CD4-positive, alpha-beta T cell treated with Interleukin-4 for 1 hour (primary cell): ENCODE measurements at places on chromosomes 16 and 17.
A peak's percentile ranks its signal among the peaks of the same experiment; 100 is the strongest.

GRCh38 chr17:7613769-7614424 is 800 bp downstream of the FXR2 start:
- DNase-seq: no peak

DNA sequence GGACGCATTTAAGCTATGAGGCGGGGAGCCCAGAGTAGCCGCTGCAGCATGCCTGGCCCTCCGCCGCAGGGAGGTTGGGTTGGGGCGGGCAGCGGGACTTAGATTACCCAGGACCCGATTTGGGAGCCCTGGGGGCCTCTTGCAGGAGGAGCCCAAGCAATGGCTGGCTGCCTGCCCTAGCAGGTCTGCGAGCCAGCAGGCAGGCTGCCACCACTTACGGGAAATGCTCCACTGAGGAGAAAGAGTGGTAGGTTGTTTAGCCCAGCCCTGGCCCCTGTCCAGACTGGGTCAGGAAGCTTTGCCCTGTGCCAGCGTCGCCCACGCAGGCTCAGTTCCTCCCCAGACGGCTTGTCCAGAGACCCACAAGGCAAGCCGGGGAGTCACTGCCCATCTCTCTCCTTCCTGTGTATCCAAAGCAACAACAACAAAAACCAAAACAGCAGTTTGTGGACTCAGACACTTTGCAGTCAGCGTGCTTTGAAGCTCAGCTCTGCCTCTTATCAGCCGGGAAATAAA is 10.3 kb upstream of the TVP23A start:
- DNase-seq: peak; percentile 51

DNA sequence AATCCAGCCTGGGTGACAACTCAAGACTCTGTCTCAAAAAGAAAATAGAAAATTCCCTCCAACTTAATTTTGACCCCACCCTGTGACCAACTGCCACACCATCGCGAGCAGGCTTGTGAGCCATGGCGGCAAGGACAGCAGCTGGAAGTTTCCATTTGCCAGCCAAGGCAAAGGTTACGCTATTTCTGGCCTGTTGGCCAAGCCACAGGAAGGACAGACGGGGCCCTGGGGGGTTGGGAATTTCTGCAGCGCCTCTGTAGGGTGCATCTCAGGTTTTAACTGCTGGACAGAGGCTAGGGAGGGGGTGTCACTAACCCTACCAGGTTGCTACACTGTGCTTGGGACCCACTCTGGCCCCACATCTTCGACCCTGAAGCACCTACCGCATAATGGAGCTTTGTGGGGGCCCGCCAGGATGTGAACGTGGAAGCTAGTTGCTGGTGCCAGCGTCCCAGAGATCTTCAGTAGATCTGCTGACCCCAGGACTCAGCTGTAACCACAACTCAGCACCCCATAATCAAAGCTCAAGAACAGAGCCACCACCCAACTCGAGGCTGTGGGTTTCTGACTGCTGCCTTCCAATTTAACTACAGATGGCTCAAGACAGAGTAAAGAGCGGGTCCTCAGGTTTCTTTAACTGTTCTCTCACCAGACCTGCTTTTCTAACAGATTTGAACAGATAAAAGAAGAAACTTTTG is 10.9 kb downstream of the KIFC3 start:
- no peak for DNase-seq

- no peak for DNase-seq
Measured at GRCh38 chr16:4085405-4085970, 30.8 kb downstream of the ADCY9 start.

GRCh38 chr17:14004927-14005620 is 64.2 kb upstream of the COX10 start:
- no peak for DNase-seq

DNA sequence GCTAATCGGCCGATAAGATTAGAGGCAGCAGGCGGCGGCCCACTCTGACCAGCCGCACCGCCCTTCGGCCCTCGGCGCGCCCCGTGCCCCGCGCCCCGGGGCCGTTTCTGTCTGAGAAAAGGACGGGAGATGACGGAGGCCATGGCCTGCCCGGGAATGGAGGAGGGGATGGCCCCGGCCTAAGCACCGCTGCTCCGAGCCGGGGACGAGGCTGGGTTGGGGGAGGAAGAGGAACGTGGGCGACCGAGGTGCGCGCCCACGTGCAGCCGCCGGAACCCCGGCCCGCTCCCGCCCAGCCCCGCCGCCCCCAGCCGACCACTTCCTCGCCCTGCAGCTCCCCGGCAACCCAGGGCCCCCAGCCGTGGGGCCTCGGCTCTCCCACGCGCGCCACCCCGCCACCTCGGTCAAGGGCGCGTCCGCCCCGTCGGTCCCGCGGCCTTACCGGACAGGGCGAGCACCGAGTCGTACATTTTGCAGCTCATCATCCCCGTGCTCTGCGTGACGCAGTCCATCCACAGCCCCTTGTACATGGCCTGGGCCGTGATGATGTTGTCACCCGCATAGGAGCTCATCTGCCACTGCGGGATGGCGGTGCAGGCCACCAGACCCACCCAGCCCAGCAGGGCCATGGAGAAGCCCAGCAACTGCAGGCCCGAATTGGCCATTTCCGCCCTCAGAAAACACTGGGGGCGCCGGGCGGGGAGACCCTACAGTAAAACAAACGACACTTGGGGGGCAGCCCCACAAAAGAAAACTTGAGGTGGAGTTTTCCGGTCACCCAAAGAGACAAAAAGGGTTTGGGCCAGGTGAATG is 693 bp downstream of the CLDN7 start:
- DNase-seq: peak; percentile 35
